Right cardiac atrium (tissue), 5 donors: ENCODE measurements at places on chromosomes 3 and 15. TPM values are rescaled to one million over a fixed set of nuclear protein-coding genes. Genes with fewer than 3 reads are reported as not detected.

- DNase-seq: no peak
Observed at GRCh38 chr3:148737104-148737530, 39.4 kb downstream of the AGTR1 start.

GRCh38 chr3:186425788-186426730 lies 64.0 kb upstream of the DGKG start:
- DNase-seq: no peak

DNA sequence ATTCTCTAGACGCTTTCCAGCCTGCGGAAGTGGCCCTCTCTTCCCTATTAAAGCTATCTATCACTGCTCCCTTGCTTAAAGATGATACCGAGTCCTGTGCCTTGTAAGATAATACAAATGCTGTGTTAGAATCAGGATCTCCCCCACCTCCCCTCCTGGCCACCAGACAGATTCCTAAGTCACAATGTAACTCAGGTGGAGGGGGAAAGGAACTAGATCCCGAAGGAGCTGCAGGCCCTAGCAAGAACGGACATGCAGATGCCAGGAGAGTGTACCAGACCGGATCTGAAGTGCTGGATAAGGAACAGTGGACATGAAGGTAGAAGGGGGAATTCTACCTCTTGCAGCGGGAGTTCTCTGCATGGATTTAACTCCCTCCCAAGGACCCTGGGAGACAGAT lies 230.7 kb upstream of the LYSMD4 start:
- DNase-seq: no peak

The HYAL1 gene
- 17.8 TPM for total RNA-seq

The CDHR4 gene
- total RNA-seq: 0.29 TPM

The CCDC54 gene
- not detected for total RNA-seq
